ENCODE measurements at places on chromosomes 4 and X. TPM values are rescaled to one million over a fixed set of nuclear protein-coding genes. Genes with fewer than 3 reads are reported as not detected.

- H3K4me3 ChIP-seq = no peak overlapping the region
- DNase-seq = no peak
- no peaks in the 10 kb centered on the region for H3K4me1 ChIP-seq
- no peaks in the 10 kb centered on the region for H3K36me3 ChIP-seq
- H3K27ac ChIP-seq = no peak overlapping the region
These were observed 531.8 kb downstream of the GLUD2 start for GRCh38 chrX:121579016-121579760.

GRCh38 chr4:129345609-129346008 lies 249.7 kb downstream of the C4orf33 start:
- peaks cover 3% of the 10 kb centered on the region for H3K4me1 ChIP-seq
- DNase-seq = no peak
- no peak overlapping the region for H3K4me3 ChIP-seq
- H3K36me3 ChIP-seq = no peaks in the 10 kb centered on the region
- no peak overlapping the region for H3K27ac ChIP-seq

DNA sequence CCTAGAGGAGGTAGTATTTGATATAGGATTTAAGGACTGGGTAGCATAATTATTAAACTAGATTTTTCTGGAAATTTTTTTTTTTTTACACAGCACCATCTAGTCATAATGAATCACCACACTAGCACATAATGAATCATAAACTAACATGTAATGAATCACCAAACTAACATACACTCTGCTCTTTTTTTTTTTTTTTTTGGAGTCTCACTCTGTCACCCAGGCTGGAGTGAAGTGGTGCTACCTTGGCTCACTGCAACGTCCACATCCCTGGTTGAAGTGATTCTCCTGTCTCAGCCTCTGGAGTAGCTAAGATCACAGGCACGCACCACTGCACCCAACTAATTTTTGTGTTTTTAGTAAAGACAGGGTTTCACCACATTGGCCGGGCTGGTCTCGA lies 92.5 kb downstream of the FAM13A start:
- H3K27me3 ChIP-seq = no peaks in the 10 kb centered on the region
- H3K27ac ChIP-seq = no peak overlapping the region
- DNase-seq = no peak
- no peaks in the 10 kb centered on the region for H3K4me1 ChIP-seq

Gene TCEAL5
- total RNA-seq = 7.9 TPM

- H3K4me1 ChIP-seq = no peaks in the 10 kb centered on the region
- H3K27ac ChIP-seq = no peak overlapping the region
- no peaks in the 10 kb centered on the region for H3K36me3 ChIP-seq
These were observed 17.2 kb downstream of the MID2 start for GRCh38 chrX:107842715-107843400.

Gene GAGE12F
- total RNA-seq = not detected

GRCh38 chr4:60744767-60745166 lies 455.4 kb upstream of the ADGRL3 start:
- no peak overlapping the region for H3K27ac ChIP-seq
- H3K27me3 ChIP-seq = no peaks in the 10 kb centered on the region
- no peak for DNase-seq
- H3K4me3 ChIP-seq = no peak overlapping the region

GRCh38 chr4:2289955-2290333 lies 28.0 kb upstream of the MXD4 start:
- DNase-seq = no peak
- no peak overlapping the region for H3K4me3 ChIP-seq
- no peaks in the 10 kb centered on the region for H3K27me3 ChIP-seq

DNA sequence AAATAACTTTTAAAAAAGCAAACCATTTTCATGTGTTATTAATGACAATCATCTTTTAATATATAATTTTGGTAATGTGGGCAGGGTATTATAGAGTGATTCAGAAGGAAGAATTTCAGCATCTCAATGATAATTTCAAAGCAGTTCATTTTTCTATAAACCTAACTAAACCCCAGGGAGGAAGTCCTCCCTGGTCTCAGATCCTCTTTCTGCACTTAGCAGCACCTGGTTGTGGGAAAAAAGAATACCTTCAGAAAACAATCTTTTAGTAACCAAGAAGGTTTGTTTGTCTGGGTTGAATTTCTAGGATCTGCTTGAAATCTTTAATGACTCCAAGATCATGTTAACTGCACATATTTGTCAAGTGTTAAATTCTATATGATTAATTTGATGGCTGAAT lies 29.9 kb downstream of the DKK2 start:
- no peak overlapping the region for H3K4me3 ChIP-seq
- no peaks in the 10 kb centered on the region for H3K4me1 ChIP-seq
- no peaks in the 10 kb centered on the region for H3K27me3 ChIP-seq
- no peaks in the 10 kb centered on the region for H3K36me3 ChIP-seq
- no peak for DNase-seq

- H3K4me1 ChIP-seq = no peaks in the 10 kb centered on the region
- no peaks in the 10 kb centered on the region for H3K27me3 ChIP-seq
These were observed 173.9 kb downstream of the BMPR1B start for GRCh38 chr4:94931626-94932025.

DNA sequence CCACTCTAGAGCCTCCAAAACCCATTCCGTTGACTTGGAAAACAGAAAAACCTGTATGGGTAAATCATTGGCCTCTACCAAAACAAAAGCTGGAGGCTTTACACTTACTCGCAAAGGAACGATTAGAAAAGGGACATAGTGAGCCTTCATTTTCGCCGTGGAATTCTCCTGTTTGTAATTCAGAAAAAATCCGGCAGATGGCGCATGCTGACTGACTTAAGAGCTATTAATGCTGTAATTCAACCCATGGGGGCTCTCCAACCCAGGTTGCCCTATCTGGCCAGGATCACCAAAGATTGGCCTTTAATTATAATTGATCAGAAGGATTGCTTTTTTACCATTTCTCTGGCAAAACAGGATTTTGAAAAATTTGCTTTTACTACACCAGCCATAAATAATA lies 60.8 kb downstream of the ZNF732 start:
- no peaks in the 10 kb centered on the region for H3K27me3 ChIP-seq
- no peak overlapping the region for H3K27ac ChIP-seq
- H3K36me3 ChIP-seq = no peaks in the 10 kb centered on the region

Gene MED12
- 26.0 TPM for total RNA-seq

DNA sequence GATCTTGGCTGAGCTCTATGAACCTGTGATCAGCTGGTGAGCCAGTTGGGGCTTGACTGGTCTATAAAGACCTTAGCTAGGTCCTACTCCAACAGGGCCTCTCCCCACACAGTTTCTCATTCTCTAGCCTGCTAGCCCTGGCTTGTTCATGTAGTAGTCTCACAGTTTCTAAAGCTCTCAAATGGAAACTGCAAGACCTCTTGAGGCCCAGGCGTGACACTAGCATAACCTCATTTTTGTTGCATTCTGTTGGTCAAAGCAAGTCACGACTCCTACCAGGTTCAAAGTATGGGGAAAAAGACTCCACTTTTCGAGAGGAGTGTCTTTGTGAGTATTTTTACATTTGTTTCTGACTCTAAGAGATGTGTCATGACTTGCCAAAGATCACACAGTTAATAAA lies 50.9 kb downstream of the CEP44 start:
- H3K27ac ChIP-seq = no peak overlapping the region
- H3K4me3 ChIP-seq = no peak overlapping the region
- H3K27me3 ChIP-seq = no peaks in the 10 kb centered on the region
- H3K36me3 ChIP-seq = no peaks in the 10 kb centered on the region
- no peak for DNase-seq

DNA sequence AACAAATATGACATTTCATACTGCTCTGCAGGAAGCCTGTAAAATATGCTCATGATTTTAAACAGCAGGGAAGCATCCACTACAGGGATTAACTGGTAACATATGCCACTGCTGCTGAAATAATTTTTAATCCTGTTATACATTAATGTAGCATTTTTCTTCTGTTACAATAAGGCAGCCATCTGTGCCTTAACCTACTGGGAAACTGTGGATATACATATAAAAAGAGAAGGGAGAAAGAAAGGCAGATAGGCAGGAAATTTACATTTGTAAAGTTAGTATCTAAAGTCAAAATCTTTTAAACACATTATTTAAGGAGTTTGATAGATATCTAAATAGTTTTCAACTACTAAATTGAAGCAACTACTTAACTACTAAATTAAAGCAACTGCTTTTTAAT lies 514.6 kb upstream of the KLHL4 start:
- no peaks in the 10 kb centered on the region for H3K4me1 ChIP-seq
- H3K27me3 ChIP-seq = no peaks in the 10 kb centered on the region
- H3K27ac ChIP-seq = no peak overlapping the region
- no peak for DNase-seq

DNA sequence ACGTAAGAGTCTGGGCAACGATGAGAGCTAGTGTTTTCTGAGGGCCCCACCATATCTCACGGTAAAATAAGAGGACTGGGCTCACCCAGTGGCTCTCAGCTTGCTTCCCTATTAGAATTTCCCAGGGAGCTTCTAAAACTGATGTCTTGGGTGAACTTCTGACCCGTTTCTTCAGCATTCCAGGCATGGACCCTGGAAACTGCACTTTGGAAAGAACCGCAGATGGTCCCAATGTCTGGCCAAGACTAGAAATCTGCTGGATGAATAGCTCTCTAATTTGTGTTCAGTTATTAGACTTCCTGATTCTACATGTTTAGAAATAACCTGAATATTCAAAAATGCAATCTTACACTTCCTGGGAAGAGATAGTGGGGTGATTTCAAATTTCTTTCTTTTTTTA lies 127.8 kb downstream of the ANOS1 start:
- no peaks in the 10 kb centered on the region for H3K27me3 ChIP-seq
- no peak overlapping the region for H3K27ac ChIP-seq
- no peak overlapping the region for H3K4me3 ChIP-seq
- H3K4me1 ChIP-seq = no peaks in the 10 kb centered on the region
- peak; percentile 9 for DNase-seq

DNA sequence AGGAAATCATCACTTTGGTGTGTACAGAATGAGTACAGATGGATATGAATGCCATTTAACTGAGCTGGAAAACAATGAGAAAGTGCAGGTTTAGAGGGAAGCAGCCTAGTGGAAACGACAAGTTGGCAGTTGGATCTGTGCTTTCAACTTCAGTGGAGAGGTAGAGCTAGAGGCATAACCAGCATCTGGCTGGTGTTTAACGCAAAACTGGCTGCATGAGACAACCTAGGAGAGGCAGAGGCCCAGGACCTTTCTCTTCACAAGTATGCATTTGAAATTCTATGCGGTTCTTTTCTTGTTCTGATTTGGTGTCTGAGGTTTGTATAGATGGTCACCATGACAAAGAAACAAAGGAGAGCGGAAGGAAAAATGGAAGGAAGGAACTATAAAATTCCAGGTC lies 63.1 kb downstream of the ANXA5 start:
- no peaks in the 10 kb centered on the region for H3K36me3 ChIP-seq
- H3K4me3 ChIP-seq = no peak overlapping the region
- no peak for DNase-seq
- H3K27me3 ChIP-seq = no peaks in the 10 kb centered on the region

DNA sequence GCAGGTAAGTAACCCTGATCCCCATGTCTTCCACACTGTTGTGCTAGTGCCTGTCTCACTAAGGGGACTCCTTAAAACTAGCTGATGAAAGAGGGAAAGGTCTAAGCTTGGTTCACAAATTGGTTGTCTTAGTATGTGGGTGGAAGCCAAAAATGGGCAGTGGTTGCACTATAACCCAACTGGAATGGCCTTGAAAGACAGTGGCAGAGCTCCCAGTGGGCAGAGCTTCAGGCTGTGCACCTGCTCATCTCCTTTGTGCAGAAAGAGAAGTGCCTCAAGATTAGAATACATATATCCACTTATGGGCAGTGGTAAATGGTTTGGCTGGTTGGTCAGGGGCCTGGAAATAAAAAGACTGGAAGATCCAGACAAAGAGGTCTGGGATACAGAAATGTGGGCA lies 7.2 kb downstream of the SYN1 start:
- no peak overlapping the region for H3K4me3 ChIP-seq
- H3K4me1 ChIP-seq = no peaks in the 10 kb centered on the region
- no peak for DNase-seq

- H3K27ac ChIP-seq = no peak overlapping the region
- DNase-seq = no peak
- H3K4me1 ChIP-seq = no peaks in the 10 kb centered on the region
- H3K27me3 ChIP-seq = no peaks in the 10 kb centered on the region
These were observed 50.7 kb downstream of the ARHGEF38 start for GRCh38 chr4:105603158-105603557.

Gene VGLL1
- not detected for total RNA-seq

- H3K36me3 ChIP-seq = no peaks in the 10 kb centered on the region
- no peak overlapping the region for H3K4me3 ChIP-seq
- no peak for DNase-seq
- peaks cover 13% of the 10 kb centered on the region for H3K4me1 ChIP-seq
These were observed 168.6 kb downstream of the MGST2 start for GRCh38 chr4:139834226-139834662.

Gene TEX13C
- not detected for total RNA-seq

Gene CCDC120
- 3.5 TPM for total RNA-seq

Gene HPGD
- 5.5 TPM for total RNA-seq

GRCh38 chr4:102869569-102870197 lies 891 bp downstream of the CISD2 start:
- H3K36me3 ChIP-seq = no peaks in the 10 kb centered on the region
- DNase-seq = no peak
- H3K4me1 ChIP-seq = peaks cover 14% of the 10 kb centered on the region
- no peaks in the 10 kb centered on the region for H3K27me3 ChIP-seq
- H3K4me3 ChIP-seq = peak overlapping the region; percentile 94

Gene C1QTNF7
- total RNA-seq = 2.1 TPM

DNA sequence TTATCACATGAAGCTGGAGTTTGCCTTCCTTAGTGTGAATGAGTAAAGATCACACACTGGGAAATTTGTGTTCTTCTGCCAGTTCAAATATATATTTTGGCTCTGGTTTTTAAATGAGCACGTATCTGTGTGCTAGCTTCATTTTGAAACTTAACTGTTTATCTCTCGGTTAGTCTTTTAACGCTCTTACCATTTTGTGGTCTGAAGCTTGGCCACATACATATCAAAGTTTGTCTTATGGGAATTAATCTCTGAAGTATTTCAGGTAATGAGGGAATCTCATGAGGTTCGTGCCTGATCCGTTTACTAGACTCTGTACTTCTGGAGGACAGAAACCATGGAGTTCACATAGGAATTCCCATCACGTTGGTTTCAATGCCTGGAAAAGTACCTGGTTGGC lies 13.8 kb downstream of the ATP10D start:
- no peak overlapping the region for H3K4me3 ChIP-seq
- H3K27me3 ChIP-seq = no peaks in the 10 kb centered on the region

GRCh38 chrX:48715072-48715471 lies 18.5 kb downstream of the SUV39H1 start:
- H3K27ac ChIP-seq = no peak overlapping the region
- no peak for DNase-seq
- no peak overlapping the region for H3K4me3 ChIP-seq
- no peaks in the 10 kb centered on the region for H3K27me3 ChIP-seq
- no peaks in the 10 kb centered on the region for H3K4me1 ChIP-seq
- H3K36me3 ChIP-seq = no peaks in the 10 kb centered on the region

GRCh38 chr4:12050357-12050756 lies 621.7 kb upstream of the HS3ST1 start:
- H3K36me3 ChIP-seq = no peaks in the 10 kb centered on the region
- DNase-seq = no peak
- H3K4me1 ChIP-seq = no peaks in the 10 kb centered on the region
- no peaks in the 10 kb centered on the region for H3K27me3 ChIP-seq

GRCh38 chrX:43850629-43851028 lies 31.6 kb downstream of the MAOB start:
- H3K4me1 ChIP-seq = no peaks in the 10 kb centered on the region
- no peak overlapping the region for H3K4me3 ChIP-seq
- H3K36me3 ChIP-seq = no peaks in the 10 kb centered on the region

Data from spinal cord (tissue), 10 donors.